ENCODE measurements at places on chromosomes 7 and 10.

DNA sequence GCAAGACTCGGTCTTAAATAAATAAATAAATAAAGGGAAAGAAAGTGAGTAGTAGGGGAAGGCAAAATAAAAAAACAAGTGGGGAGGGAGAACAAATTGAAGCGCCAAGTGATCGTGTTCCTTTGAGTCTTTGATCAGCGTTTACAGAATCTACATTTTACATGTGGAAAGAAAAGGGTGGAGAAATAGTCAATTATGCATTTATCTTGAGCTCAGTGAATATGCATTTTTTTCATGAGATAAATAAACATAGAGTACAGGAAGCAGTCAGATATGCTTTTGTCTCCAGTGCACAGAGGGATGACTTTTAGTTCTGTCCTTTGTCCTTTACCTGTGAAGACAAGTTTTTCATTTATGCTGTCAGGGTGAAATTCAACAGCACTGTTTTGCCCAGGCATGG, 6.1 kb upstream of the GUSB start:
- DNase-seq: no peak

DNA sequence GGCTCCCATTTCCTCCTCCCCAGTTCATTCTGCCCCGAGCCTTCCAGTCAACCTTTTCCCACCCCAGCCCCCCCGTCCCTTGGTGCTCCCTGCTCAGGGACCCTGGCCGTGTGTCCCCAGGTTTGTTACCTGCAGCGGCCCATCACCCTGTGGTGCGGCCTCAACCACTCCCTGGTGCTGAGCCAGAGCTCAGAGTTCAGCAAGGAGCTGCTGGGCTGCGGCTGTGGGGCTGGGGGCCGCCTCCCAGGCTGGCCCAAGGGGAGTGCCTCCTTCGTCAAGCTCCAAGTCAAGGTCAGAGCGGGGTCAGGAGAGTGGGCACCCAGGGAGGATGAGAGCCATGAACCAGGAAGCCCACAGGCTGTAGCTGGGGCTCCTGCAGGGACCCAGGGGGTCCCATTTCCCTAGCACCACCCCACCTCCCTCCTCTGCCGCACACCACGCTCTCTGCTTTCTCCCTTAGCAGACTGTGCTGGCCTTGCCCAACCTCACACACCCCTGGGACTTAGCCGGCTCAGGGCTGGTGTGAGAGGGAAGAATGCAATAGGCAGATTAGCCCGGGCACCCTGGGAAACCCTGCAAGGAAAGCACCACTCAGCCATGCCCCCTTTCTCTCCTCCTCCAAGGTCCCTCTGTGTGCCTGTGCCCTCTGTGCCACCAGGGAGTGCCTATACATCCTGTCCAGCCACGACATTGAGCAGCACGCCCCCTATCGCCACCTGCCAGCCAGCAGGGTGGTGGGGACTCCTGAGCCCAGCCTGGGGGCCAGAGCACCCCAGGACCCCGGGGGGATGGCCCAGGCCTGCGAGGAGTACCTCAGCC, 2.0 kb upstream of the PCOLCE start:
- no peak for DNase-seq

GRCh38 chr7:81803267-81803666, 33.4 kb upstream of the HGF start:
- DNase-seq: no peak

- DNase-seq: no peak
Measured at GRCh38 chr10:90274721-90275468, 573.5 kb downstream of the KIF20B start.

- DNase-seq: no peak
Measured at GRCh38 chr7:142012825-142013511, 17.3 kb downstream of the MGAM start.

- DNase-seq: no peak
Measured at GRCh38 chr7:36076074-36076473, 77.0 kb upstream of the EEPD1 start.

GRCh38 chr7:94264756-94265155, 129.9 kb upstream of the COL1A2 start:
- no peak for DNase-seq

DNA sequence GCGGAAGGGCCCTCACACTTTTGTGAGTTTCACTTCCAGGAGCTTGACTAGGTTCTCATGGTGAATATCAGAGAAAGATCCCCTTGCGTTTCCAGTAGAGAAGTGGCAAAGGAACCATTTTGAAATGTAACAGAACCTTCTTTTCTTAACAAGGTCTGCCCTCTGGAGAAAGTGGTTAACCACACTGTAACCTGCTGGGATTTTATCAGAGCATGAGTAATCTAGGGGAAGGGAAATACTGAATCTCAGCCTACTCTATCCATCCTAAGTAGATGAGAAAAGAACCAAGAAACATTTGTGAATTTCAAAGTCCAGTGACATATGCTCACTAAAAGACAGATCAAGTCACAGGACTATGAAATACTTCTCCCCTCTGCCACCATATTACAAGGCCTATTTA, 235.5 kb downstream of the ZEB1 start:
- DNase-seq: no peak

- no peak for DNase-seq
Measured at GRCh38 chr10:52757773-52758172, 14.8 kb downstream of the MBL2 start.

DNA sequence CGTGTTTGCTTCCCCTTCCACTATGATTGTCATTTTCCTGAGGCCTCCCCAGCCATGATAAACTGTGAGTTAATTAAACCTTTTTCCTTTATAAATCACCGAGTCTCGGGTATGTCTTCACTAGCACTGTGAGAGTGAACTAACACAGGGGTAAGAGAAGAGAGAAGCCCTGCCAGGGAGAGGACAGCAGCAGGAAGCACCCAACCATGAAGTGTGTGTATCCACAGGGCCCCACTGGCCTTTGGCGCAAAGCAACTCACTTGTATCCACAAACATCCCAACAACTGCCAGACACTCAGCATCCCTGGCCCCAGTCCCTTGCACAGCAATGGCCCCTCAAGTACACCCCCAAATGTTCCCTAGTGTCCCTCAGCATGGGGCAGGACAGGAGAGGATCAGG, 115.1 kb downstream of the MAD1L1 start:
- no peak for DNase-seq

GRCh38 chr10:59674215-59674836, 35.3 kb downstream of the SLC16A9 start:
- DNase-seq: no peak

DNA sequence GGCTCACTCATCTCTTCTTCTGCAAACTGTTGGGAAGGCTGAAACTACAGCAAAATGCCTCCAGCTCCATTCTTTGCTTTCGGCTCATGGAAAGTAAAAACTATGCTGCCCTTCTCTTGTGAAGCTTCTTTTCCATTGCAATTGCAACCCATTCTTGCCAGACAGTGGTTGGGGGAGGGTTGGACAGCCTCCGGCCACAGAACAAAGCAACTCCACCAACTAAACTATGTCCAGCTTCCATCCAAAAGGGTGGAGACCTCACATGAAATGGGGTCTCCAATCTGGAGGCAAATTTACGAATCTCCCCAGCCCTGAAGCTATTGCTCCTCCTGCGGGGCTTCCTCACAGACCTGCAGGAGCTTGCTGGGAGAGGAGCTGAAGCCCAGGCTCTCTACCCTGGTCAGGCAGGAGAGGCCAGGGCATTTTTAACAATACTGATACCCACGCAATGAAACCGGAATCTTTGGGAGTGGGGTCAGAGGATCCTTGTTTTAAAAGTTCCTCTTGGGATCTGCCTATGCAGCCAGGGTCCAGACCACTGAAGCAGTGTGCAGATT, 549 bp downstream of the GPNMB start:
- no peak for DNase-seq

GRCh38 chr7:123580406-123581161, 21.0 kb upstream of the ASB15 start:
- peak; percentile 47 for DNase-seq

DNA sequence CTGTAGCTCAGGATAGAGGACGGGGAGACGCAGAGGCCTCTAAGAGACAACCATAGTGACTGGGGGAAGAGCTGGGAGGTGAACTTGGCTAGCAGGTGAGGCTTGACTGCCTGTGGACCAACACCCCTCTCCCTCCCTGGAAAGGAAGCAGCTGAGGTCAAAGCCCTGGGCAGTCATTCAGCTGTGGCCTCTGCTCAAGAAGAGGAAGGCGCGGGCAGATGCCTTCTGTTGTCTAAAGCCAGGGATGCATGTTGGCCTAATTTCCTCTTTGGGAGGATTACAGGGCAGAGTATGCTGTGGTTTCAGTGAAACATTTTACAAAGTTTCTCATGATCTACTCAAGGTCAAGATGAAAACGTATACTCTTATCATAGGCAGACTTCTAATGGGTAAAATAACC, 327.1 kb downstream of the PRPF18 start:
- DNase-seq: peak; percentile 46

DNA sequence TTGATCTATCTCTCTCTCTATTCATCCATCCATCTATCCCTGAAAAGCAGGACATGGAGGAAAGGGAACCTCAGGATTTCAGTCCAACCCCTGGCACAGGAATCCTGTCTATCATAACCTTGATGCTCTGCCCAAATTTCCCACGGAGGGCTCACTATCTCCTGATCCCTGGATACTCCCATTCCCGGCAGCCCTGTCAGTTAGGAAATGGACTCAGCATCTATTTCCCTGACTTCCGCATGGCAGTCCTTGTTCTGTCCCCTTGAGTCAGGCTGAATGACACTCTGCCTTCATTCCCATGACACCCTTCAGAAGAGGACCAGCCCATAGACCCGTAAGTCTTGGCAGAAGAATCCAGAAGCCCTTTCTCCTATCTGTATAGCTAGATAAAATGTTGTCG, 77.7 kb downstream of the VWA2 start:
- no peak for DNase-seq

- DNase-seq: no peak
Measured at GRCh38 chr10:79049931-79050895, 18.6 kb upstream of the ZMIZ1 start.

- DNase-seq: no peak
Measured at GRCh38 chr10:57776688-57777432, 490.8 kb downstream of the IPMK start.

DNA sequence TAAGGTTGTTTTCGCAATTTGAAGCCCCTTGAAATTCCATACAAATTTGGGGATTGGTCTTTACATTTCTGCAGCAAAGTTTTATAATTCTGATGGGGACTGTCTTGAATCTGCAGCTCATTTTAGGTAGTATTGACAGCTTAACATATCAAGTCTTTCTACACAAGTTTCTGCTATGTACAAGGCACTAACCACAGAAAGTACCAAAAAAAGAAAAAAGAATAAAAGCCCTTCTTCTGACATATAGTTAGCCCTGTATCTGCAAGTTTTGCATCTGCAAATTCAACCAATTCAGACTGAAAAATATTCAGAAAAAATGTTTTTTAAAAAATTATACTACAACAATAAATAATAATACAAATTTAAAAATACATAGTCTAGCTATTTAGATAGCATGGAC, 15.3 kb downstream of the POT1 start:
- DNase-seq: no peak

DNA sequence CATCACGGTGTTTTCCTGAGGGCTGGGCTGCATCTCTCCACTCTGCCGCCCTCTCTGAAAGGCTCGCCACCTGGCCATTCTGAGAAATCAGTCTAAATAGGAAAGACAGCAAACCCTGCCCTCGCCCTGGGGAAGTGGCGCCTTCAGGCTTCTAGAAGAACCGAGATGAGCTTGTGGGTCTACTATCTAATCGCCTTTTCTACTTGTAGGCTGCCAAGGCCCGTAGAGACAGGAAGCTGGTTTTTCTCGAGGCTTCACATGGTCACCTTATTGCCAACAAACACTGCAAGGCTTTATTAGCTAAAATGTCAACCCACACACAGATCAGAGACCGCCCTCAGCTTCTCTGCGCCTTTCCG, 21.4 kb downstream of the LAT2 start:
- DNase-seq: no peak

GRCh38 chr7:151304856-151305255, 36.8 kb upstream of the NUB1 start:
- no peak for DNase-seq

DNA sequence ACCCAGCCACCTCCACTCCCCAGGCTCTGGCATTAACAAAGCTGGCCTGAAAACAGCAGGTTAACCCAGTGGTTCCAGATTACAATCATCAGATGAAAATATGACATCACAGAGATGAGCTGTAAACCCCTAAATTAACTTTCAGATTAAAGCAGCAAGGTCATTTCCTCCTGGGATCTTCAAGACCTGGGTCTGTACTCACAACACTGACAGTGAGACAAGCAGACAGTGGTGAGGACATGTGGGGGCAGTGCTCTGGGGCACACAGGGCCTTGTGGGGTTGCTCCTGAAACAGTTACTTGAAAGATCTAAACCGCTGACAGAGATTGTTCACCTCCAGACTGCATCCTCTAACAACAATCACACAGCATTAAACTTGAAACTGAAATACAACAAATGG, 134.1 kb downstream of the ZNF438 start:
- no peak for DNase-seq

DNA sequence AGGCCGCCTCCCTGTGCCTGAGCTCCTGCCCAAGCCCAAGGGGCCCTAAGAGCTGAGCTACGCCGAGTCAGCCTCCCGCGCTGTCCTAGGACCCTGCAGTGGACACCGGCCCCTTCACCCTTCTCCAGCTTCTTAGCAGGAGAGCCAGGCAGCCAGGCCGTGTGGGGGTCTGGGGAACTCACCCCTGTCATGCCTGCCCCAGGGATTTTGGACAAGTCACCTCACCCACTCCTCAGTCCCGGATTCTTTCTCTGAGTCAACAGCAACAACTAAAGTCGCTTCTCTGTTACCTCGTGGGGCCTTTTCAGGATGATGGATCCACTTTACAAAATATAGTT, 79.3 kb downstream of the MKI67 start:
- no peak for DNase-seq

DNA sequence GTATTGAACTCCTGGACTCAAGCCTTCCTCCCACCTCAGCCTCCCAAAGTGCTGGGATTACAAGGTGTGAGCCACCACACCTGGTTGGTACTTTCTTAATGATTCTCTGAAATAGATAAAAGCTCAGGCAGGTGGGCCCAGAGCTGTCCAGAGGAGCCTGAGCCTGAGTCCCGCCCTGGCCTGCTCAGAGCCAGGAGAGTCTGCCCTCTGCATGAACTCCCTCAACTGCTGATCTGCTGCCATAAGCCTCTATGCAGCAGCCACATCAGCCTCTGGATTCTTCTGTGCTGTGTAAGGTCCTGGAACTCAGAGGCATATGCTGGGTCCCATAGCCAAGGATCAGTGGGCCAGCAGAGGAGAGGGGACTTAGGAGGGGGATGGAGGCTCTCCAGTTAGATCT, 23.1 kb upstream of the DDIT4 start:
- no peak for DNase-seq

- no peak for DNase-seq
Measured at GRCh38 chr7:152683297-152683696, 7.4 kb upstream of the XRCC2 start.

DNA sequence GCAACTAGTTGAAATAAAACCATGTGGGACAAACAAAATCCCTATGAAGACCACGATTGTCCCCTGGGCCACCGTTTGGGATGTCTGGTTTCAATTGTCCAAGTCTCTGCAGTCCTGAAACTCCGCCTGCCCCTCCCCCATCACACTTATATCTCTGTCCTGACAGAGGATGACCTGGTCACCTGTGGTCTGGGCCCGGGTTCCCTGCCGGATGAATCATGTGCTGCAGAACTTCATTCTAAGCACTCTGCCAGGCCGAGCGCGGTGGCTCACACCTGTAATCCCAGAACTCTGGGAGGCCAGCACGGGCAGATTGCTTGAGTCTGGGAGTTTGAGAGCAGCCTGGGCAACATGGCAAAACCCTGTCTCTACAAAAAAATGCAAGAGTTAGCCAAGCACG, 91.1 kb downstream of the COL13A1 start:
- no peak for DNase-seq

- DNase-seq: no peak
Measured at GRCh38 chr10:17427666-17428350, 26.6 kb downstream of the ST8SIA6 start.
